ENCODE measurements at places on chromosomes 6 and 20. TPM values are rescaled to one million over a fixed set of nuclear protein-coding genes. Genes with fewer than 3 reads are reported as not detected.

DNAH8 gene
- under 0.01 TPM for total RNA-seq

GRCh38 chr6:46053039-46053933 is 37.6 kb upstream of the CLIC5 start:
- peak; percentile 5 for DNase-seq

- DNase-seq = no peak
These were observed 80.9 kb downstream of the GMDS start for GRCh38 chr6:2164481-2164880.

BMP2 gene
- 4.3 TPM for total RNA-seq

- DNase-seq = peak; percentile 73
These were observed 1.1 kb downstream of the ABRACL start for GRCh38 chr6:139029470-139030227.

DNA sequence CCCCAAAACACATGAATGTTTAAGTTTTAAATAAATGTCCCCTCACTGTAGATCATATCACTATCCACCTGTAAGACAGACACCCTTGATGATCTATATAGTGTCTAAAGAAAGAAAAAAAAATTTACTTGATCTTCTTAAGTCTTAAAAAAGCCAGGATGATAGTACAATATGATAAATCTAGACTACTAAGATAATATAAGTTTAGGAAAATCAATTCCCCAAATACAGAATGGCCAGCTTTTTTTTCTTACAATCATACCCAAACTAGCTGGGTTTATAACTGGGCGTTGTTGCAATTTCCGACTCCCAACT is 14.4 kb downstream of the ZNF217 start:
- no peak for DNase-seq

TMEM244 gene
- total RNA-seq = not detected

- no peak for DNase-seq
These were observed 86.6 kb upstream of the PAX1 start for GRCh38 chr20:21618759-21619416.

DNA sequence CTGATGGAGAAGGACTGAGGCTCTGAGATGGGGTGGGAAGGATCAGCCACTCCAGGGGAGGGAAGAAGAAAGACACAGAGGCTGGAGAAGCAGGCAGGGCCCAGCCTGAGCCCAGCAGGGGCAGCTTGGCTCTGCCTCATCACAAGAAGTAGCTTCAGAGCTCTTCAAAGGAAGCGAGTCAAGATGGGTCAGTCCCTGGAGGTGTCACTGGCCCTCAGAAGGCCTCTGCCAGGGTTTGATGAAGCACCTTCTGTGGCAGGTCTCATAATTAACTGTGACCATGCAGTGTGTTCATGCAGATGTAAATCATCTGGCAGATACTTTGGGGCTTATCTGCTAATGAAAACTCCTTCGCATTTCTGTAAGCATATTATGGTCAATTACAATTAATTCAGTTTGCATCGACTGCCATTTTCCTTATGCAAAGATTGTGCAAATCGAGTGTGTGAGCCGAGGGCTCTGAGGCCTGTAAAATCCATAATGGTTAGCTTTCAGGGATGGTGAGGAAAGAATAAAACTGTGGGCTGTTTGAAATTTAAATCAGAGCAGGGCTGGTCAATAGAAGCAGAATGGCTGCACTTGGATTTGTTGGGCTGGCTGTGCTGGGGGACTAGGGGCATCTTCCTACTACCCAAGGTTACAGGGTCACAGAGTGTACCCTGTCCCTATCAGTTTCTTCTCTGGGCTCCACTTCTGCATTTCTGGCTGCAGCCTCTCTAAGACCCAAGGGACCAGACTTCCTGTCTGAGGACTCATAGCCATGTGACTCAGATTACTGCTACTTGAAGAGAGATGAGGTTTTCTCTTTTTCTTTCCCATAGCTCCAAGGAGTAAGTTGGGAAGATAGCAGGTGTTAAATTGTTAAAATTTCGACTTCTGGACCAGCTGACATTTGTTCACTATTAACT is 376.6 kb downstream of the DHX35 start:
- no peak for DNase-seq

GRCh38 chr6:99589290-99589672 is 17.4 kb upstream of the PRDM13 start:
- DNase-seq = no peak

DNA sequence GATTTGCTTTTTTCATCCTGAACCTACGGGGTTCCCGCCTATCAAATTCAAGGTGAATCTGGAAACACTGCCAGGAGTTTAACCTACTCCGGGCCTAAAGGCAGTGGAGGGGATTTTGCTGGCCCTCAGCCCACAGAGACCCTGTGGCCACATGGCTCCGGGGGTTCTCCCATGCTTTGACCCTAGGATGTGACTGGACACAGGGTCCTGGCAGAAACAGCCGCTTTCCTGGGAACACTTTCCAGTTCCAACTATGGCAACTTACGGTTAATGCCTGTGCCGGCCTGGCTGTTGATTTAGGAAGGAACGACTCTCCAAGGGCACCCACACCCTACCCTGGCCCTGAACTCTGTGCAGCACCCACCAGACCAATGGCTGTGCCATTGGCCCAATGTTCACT is 141.7 kb upstream of the RPS6KA2 start:
- DNase-seq = no peak

RGS19 gene
- 13.2 TPM for total RNA-seq

DNA sequence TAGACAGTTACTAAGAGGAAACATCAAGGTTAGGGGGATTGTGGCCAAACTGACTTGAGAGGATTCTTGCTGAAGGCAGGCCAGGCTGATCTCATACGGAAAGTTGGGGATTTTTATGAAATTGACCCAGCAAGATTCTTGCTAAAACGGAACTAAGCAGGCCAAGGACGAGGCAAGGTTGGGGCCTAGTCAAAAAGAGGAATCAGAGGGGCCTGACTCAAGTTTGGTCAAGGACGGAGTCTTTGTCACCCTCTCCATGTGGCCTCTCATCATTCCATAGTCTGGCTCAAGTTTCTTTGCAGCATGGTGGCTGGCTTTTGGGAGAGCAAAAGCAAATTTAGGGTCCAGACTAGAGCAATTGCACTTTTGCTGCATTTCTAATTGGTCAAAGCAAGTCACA is 7.9 kb upstream of the HECA start:
- DNase-seq = no peak

DNA sequence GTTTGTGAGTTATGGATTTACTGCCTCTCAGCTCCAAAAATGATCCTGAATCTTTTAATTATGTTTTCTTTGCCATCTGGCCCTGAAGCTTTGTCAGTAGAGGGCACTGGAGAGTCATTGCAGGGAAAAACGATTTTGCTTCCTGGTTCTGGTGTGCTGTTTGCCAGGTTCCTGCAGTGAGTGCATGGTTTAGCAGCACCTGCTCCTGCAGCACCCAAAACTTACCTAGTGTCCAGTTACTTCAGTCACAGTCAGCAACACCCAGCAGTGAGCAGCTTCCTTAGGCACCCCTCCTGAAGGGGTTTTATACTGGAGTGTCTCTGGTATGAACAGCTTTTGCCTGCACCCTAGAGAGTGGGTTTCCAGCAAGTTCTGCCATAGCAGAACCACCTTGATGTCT is 6.0 kb upstream of the TRIM26 start:
- DNase-seq = peak; percentile 57

DNA sequence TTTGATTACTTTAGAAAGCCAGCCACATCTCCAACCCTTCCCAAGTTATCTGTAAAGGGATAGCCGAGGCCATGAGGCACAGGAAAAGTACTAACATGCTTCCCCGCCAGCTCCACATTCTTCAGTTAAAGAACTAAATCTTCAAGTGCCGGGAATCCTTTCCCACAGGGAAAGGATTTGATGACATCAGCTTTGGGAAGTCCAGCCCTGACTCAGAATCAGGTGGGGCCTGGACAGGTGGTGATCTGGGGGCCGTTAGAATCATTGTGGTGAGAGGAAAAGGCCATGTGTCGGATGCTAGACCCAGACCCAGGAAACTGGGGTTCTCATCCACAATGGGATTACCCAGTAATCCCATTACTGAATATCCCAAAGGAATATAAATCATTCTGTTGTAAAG is 580.0 kb downstream of the QKI start:
- no peak for DNase-seq

DNA sequence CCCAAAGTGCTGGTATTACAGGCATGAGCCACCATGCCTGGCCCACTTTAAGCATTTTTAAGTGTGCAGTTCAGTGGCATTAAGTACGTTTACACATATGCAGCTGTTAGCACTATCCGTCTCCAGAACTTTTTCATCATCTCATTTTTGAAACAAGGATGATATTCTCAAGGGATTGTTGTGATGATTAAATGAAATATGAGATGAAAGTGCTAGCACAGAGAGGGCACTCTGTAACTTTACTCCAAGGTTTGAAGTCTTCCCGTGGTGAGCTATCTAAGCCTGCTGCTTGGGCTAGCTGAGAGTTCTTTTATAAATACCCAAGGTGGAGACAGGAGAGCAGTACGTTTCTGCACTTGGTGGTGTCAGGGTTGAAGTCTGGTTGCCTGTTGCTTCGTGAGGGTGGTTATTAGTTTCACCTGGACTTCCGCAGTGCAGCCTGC is 6.6 kb downstream of the TM9SF4 start:
- DNase-seq = no peak

DNA sequence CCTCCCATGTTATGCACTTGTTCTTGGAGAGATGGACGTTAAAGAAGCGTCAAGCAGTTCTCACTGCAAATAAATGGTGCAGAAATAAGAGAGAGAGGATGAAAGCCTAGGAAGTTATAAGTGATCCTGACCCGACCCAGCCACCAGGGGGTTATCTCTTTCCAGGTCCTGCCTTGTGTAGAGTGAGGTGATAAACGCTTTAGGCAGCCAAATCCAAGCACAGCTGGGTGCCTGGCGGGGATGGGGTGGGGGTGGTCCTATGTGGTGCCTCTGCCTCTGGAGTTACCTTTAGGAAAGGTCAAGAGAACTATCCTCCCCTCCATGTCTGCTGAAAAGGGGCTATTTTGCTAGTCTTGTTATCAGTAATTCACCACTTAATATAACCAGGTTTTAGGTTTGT is 9.2 kb upstream of the TFAP2A start:
- no peak for DNase-seq

DNA sequence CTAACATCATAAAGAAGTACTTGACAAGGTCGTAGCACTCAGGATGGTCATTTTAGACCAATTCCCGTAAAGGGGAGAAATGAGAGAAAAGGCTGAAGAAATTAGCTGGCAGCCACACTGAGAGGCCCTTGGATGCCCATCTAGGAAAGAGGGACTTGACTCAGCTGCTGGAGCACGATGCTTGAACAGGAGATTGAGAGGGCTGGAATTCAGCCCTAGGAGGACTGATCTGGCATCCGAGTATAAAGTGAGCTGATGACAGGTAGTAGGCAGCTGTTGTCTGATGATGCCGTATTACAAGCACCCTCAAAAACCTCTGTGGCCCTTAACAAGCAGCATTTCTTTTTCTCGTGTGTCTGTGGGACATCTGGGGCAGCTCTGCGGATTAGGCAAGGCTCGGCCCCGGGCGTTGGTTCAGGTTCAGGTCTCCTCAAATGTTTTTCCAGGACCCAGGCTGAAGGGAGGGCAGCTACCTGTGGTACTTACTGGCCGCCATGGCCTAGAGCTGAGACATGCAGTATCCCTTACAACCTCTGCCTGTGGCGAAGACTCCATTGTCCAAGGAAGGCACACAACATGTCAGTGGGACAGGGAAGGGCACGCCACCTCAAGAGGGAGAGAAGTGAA is 219.6 kb upstream of the SNX9 start:
- no peak for DNase-seq

DNA sequence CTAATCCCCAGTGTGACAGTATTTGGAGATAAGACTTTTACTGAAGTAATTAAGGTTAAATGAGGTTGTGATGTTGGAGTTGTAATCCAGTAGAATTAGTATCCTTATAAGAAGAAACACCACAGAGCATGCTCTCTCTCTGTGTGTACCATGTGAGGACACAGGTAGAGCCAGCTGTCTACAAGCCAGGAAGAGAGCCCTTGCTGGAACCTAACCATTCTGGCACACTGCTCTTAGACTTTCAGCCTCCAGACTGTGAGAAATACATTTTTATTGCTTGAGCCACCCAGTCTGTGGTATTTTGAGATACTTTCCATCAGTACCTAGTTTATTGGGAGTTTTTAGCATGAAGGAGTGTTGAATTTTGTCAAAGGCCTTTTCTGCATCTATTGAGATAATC is 110.2 kb downstream of the PHF3 start:
- DNase-seq = no peak

PGK2 gene
- not detected for total RNA-seq

DNA sequence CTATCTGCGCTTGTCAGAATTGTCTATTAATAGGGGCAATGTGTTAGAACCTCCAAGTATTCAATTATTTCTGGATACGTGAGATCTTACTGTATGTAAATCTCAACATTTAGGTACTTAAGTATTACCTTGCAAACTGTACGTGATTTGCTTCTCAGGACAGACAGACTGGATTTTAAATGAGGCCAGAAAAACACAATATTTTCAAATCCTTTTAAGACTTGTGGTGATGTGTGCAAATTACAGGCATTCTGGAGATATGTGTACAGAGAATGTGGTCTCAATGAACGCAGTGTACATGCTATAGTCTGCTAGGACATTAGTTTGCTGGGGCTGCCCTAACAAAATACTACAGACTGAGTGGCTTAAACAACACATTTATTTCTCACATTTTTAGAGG is 16.9 kb downstream of the CCR6 start:
- DNase-seq = no peak

DNA sequence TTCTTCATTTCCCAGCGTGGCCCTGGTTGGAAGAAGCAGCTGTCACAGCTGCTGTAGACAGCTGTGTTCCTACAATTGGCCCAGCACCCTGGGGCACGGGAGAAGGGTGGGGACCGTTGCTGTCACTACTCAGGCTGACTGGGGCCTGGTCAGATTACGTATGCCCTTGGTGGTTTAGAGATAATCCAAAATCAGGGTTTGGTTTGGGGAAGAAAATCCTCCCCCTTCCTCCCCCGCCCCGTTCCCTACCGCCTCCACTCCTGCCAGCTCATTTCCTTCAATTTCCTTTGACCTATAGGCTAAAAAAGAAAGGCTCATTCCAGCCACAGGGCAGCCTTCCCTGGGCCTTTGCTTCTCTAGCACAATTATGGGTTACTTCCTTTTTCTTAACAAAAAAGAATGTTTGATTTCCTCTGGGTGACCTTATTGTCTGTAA is 292.7 kb downstream of the ESR1 start:
- peak; percentile 76 for DNase-seq

- peak; percentile 17 for DNase-seq
These were observed 4.9 kb downstream of the SPINT4 start for GRCh38 chr20:45727044-45727443.

DNA sequence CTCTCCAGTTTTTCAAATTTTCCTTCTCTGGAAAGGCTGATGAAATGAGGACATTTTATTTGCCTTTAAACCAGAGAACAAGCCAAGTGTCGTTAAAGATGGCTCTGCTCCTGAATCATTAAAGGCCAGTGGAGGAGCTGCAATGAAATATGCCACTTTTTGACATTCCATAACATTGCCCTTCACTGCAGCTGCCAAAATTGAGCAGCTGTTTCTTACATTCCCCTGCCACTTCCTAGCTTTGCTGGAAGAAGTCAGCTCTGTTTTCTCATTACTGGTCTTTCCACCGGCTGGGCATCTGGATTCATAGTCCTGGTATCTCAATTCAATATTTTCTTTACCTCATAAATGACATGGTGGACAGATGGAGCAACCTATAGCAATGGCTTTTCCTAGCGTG is 45.5 kb upstream of the NRN1 start:
- DNase-seq = no peak

- no peak for DNase-seq
These were observed 329 bp upstream of the ZKSCAN3 start for GRCh38 chr6:28349344-28349891.

GRCh38 chr6:123742626-123743025 is 61.0 kb upstream of the NKAIN2 start:
- no peak for DNase-seq

KIAA1755 gene
- total RNA-seq = 0.64 TPM

- DNase-seq = peak; percentile 84
These were observed 164.2 kb upstream of the AKAP12 start for GRCh38 chr6:151075527-151075926.

Data from fibroblast of villous mesenchyme (primary cell).